Stimulated activated CD8-positive, alpha-beta memory T cell treated with anti-CD3 and anti-CD28 coated beads, Interleukin-12 subunit alpha, Interleukin-12 subunit beta, amount 100 ng/mL, for 4 hours (primary cell): ENCODE measurements at places on chromosomes 7 and 10.
A peak's percentile ranks its signal among the peaks of the same experiment; 100 is the strongest.

DNA sequence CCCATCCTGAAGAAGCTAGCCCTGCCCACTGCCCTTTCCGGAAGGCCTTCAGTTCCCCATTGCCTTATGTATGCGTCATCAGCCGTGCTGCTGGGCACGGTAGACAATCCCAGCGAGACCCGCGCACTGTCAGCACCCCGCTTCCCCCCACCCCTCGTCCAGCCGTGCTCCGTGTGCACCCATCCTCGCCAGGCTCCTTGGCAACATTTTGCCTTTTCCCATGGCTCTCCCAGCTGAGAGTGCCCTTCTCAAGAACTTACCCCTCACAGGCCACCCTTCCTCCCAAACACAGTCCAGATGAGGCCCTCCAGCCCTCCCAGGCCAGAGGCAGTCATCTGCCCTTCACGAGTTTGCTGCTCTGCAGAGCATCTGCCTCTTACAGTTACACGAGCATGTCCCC, 633.8 kb upstream of the FOXK1 start:
- no peak for DNase-seq

DNA sequence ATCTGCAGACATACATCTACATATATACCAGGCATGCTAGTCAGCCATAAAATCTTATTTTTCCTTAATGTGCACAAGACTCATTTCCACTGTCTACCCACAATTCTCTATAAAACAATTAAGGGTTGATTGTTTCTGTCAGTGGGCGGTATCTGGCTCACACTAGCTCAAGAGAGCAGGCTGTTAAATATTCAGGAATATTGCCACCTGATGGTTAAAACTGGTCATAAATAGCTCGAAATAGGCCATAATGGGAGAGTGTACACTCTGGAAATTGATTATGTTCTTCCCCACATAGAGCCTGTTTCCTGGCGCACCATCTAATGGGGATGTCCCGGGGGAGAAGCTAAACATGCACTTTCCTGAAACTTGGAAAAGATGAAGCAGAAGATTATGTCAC, 620.6 kb upstream of the ANKRD30A start:
- no peak for DNase-seq

DNA sequence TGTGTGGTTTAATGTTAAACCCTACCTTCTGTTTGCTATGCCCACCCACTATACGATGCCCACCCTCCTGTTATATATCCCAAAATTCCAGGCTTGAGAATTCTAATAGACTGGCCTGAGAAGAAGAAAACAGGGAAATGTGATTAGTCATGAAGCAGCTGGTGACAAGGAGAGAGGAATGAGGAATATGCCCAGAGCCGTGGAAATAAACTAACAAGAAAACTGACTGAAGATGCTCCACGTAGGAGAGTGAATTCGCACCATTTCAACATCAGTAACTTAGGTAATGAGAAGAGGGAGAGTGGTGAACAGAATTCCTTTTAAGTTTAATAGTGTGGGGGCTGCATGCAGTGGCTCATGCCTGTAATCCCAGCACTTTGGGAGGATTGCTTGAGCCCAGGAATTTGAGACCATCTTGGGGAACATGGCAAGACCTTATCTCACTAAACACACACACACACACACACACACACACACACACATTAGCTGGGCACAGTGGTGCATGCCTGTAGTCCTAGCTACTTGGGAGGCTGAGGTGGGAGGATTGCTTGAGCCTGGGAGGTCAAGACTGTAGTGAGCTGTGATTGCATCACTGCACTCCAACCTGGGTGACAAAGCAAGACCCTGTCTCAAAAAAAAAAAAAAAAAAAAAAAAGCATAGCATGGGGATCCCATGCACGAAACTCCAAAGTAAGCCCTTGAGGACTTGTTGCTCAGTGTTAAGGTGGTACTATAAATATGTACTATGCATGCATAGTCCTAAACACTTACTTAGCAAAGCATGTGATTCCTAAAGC, 16.1 kb upstream of the SYPL1 start:
- DNase-seq: no peak

DNA sequence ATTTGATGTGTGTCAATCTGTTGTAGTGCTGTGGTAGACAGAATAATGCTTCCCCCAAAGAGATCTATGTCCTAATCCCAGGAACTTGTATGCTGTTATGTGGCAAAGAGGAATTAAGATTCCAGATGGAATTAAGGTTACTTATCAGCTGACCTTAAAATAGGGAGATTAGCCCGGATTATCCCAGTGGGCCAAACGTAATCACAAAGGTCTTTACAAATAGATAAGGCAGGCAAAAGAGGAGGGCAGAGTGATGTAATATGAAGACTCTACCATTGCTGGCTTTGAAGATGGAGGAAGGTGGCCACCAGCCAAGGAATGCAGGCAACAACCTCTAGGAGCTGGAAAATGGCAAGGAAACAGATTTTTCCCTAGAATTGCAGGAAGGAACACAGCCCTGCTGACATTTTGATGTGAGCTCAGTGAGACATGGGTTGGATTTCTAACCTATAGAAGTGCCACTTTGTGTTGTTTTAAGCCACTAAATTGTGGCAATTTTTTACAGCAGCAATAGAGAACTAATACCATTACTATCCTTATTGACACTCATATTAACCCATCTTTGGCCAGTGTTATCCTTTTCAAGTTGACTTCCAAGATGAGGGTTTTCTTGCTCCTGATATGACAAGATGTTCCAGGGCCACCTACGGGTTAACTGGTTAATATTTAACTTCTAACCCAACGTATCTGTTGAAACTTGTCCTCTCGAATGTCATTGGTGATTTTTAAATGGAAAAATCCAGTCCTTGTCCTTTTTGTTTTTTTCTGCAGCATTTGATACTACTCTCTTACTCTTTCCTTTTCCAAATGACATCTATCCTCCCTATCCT, 29.3 kb downstream of the CYCS start:
- no peak for DNase-seq

- DNase-seq: no peak
These were observed 228.1 kb downstream of the FZD1 start for GRCh38 chr7:91492317-91492716.

DNA sequence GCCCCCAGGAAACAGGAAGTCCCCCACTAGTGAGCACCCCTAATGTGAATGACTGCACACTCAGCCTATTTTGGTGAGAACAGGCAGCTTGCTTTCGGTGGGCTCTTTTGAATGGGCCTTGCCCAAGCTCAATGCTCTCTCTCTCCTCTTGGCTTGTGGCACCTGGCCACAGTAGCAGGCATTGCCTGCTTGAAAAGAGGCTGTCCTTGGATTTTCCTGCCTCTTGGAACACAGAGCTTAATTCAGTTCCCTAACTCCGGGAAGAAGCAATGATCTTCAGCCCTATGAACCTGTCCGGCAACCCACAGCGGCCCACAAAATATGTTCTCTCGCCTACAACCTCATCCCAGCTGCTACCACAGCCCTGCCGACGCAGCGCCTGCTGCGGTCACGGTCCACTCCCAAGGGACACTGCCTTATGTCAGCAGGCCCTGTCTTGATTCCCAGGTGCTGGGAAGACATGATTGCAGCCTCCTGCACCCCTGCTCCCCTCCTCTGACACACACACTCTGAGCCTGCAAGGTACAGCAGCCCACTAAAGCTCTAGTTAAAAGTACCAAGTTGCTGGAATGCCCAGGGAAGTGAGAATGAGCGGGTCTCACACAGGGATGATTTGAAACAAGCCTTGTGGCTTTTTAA, 715.5 kb upstream of the GALNT17 start:
- DNase-seq: no peak

DNA sequence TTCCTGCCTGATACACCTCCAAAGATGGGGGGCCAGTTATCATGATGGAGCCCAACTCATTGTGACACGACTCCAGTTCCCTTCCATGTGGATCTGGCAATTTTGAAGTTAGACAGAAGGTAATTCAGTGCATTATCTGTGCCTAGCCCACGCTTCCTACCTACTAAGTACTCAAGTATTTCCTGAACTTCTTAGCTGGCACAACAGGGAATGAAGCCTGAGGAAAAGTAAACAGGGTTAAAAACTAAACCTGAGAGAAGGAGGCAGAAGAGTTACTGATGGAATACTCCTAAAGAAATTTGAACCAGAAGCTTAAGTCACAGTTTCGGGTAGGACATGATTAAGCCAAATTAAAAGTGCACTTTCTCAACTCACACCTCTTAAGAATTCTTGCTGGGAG, 1.1 kb upstream of the SEC31B start:
- DNase-seq: no peak

DNA sequence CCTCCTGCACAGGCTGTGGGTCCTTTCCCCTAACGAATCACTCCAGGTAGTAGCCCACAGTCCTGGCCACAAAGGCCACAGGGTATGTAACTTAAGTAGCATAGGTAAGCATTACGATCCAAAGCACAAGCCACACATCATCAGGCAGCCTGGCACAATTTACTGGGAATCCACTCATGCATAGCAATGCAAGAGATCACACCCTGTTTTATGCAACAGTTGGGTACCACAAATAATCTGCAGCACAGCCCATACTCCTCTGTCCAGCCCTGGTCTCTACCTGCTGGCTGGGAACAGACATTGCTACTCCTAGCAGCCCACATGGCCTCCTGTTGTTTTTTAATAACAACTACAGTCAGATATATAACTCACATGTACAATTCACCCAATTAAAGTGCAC, 34.3 kb downstream of the SRPK2 start:
- DNase-seq: no peak

DNA sequence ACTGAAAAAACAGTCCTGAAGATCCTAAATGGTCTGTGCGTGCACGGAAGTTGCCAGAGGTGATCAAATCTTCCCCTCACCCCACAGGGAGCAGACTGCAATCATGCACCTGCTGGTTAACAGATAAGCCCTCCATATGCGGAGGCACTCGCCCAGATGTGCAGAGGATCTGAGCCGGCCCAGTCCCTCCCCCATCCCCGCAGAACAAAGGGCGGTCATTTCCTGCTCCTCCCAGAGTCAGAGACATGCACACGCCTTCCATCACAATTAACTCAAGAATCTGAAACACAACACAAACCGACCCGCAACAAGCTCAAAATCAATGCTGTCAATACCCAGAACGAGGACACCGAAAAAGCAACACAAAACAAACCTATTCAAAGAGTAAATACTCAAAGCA, 24.2 kb downstream of the CRTAC1 start:
- no peak for DNase-seq

DNA sequence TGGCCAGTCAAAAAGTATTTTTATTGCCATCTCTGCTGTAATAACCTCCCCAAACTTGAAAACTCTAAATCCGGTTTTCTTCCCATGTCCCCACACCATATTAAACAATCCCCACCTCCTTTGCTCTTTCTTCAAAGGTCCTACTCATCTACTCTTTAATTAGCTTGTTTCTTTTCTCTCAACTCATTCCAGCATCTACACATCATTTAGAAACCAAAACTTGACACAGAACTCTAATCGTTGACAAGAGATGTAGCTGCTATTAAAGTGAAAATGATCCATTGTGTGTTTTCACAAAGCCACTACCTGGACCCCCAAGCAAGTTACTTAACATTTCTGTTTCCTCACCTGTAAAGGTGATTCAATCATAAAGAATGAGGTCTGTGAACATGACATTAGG, 436.3 kb upstream of the NPVF start:
- no peak for DNase-seq

- no peak for DNase-seq
These were observed 78.8 kb downstream of the DNMBP start for GRCh38 chr10:99930731-99931550.

GRCh38 chr7:3272691-3273141, 28.3 kb upstream of the SDK1 start:
- DNase-seq: no peak

DNA sequence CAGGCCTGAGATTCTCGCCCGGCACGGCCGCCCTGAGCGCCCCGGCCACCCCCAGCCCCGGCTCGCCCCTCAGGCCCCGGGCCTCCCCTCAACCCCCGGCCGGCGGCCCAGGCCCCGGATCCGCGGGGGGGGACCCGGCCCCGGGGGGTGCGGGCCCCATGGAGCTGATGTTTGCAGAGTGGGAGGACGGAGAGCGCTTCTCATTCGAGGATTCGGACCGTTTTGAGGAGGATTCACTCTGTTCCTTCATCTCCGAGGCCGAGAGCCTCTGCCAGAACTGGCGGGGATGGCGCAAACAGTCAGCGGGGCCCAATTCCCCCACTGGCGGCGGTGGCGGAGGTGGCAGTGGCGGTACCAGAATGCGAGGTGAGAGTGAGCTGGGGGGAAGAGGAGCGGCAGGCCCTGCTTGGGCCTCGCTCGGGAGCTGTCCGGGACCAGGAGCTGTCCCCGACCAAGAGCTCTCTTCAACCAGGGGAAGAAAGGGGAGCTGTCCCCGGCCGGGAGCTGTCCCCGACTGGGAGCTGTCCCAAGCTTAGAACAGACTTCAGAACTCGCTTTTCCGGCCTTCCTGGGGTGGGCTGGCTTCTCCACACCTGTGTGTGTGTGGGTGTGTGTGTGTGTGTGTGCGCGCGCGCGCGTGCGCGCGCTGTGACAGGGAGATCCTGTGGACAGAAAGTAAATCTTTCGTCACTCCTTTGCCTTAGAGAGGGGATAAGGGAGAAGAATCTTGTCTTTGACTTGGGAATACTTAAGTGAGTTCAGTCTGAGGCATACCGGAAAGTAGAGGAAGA, 510 bp downstream of the ZSWIM8 start:
- DNase-seq: peak; percentile 28

DNA sequence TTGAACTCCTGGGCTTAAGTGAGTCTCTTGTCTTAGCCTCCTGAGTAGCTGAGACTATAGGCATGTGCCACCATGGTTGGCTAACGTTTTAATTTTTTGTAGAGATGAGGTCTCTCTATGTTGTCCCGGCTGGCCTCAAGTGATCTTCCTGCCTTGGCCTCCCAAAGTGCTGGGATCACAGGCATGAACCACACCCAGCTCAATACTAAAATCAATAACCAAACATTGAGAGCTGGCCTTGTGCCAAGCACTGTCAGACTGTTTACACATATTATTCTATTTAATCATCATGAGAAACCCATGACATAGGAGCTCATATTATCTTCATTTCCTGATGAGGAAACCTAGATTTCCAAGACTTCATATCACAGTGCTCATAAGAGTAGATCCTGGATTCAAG, 251.2 kb downstream of the BAMBI start:
- DNase-seq: no peak

DNA sequence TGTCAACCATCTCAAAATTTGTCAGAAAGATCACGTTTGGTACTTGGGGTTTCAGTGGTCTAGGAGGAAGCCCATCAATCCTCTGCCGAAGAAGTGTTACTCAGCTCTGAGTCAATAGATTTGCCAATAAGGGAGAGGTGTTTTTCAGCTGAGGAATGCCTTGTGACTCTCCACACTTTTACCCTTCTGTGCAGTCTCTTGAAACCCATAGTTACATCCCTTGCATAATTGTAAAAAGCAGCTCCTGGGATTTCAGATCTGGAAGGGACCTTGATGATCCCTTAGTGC, 47.5 kb downstream of the INSYN2A start:
- DNase-seq: no peak
